ENCODE measurements at places on chromosomes 11 and 22.

GRCh38 chr11:62295504-62295903 lies 3.4 kb downstream of the SCGB1D4 start:
- no peak for DNase-seq

DNA sequence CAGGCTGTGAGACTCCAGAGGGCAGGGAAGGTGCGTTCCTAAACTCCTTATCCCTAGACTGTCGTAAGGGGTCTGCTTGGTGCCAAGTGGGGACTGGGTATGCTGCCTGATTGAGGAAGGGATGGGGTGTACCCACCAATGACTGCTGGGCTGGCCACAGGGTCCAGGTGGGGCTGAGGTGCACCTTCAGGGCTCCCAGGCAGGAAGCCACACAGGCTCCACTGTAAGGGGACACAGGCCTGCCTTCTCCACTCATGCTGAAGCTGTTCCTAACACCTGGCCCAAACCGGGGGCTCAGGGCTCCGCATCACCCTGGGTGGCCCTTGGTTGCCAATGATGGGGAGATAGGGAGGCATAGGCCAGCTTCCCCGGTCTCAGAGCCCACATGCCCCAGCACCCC lies 20.4 kb downstream of the CABP7 start:
- DNase-seq, result no peak

DNA sequence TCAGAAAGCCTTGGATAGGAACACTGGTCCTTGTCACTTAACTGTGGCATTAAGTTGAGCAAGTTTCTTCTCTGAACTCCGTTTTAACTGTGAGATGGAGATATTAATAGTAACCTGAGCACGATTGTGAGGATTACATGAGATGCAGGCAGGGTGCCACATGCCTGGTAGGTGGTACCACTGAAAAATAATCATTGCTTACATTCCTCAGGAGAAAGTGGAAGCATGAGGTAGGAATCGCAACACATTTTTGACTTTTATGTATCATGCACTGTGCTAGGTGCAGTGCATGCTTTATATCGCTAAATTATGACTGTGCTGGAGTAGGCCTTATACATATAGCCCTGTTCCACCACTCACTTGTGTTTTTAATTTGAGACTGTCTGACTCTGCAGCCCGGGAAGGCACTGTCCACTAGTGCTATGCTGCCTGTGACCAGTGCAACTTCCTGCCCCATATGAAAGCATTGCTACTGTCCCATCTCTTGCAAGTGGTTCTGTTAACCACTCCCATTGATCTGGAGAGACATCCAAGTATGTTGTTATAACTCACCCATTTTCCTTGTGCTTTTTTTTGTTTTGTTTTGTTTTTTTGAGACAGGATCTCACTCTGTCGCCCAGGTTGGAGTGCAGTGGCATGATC lies 1.0 kb downstream of the UQCR10 start:
- no peak for DNase-seq

DNA sequence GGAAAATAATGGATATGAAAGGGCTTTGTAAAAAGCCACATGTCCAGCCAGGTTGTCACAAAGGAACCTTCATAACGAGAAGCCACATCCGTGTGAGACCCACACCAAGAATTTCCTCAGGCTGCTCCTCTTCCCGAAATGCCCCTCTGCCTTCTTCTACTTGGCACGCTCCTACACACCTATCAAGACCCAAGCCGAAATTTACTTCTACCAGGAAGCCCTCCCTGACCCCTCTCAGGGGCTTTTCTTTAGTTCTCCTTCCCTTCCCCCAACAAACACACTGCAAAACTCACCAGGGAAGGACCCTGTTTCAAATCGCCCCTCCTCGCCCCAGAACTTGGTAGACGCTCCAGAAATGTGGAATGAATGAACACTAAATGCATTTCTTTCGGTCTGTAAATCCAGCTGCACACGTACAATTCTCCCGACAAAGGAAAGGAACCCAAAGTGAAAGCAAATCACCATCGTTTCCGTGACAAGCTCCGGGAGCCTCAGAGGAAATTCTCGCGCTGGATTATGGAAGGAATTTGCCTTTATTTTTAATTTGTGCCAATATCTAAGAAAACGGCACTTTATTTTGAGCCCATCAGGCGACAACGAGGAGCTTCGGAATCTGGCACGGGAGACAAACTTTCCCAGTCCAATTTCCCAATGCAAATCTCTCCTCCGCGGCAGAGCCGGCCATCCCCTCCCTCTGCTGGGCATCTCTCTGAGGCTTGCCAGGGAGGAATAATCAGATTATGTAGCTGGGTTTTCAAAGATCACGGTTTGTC lies 13.2 kb upstream of the SHISAL1 start:
- DNase-seq, result no peak

- peak; percentile 33 for DNase-seq
These were observed 74.9 kb downstream of the PARVB start for GRCh38 chr22:44098966-44099530.

- DNase-seq, result no peak
These were observed 106.4 kb downstream of the BRD1 start for GRCh38 chr22:49721211-49721763.

- DNase-seq, result no peak
These were observed 77.3 kb downstream of the SLC17A6 start for GRCh38 chr11:22415476-22415875.

- no peak for DNase-seq
These were observed 32.3 kb downstream of the OR10A6 start for GRCh38 chr11:7898666-7899283.

DNA sequence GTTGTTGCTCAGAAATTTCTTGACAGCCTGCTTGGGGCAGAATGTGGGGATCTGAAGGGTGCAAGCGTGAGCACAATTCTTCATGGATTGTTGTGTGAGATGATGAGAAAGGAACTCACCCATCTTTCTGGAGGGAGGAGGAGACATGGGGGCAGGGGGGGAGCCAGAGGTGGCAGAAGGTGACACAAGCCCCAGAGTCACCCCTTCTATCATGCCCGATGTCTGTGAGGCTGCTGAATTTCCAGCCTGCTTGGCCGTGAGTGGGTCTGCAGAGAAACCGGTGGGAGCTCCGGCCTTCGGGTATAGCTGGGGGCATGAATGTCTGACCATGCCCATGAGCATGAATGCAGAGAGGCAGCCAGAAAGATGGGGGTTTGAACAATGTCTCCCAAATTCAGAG lies 870.7 kb downstream of the TBC1D22A start:
- DNase-seq, result no peak

DNA sequence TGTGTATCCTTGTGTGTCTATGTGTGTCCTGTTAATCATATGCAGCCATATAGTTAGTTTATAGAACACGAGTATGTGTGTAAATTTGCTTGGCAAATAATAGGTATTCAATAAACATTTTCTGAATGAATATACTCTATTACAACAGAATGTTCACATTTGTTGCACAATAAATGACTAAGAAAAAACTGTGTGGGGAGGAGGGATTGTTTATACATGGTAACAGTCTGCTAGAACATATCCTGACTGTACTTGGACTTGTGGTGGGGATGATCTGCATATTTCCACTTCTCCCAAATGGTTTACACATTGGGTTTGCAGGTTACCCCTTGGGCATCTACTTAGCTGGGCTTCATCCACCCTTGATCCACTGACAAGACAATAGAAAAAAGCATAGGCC lies 194.6 kb downstream of the INSC start:
- DNase-seq, result no peak

DNA sequence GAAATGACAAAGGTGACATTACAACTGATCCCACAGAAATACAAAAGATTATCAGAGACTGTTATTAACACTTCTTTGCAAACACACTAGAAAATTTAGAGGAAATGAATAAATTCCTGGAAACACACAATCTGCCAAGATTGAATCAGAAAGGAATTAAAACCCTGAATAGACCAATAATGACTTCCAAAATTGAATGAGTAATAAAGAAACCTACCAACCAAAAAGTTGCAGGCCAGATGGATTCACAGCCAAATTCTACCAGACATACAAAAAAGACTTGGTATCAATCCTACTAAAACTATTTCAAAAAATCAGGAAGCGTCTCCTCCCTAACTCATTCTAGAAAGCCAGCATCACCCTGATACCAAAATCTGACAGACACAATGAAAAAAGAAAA lies 17.2 kb downstream of the RAB38 start:
- DNase-seq, result no peak

GRCh38 chr22:22710719-22711531 lies 66.5 kb downstream of the GGTLC2 start:
- peak; percentile 66 for DNase-seq

DNA sequence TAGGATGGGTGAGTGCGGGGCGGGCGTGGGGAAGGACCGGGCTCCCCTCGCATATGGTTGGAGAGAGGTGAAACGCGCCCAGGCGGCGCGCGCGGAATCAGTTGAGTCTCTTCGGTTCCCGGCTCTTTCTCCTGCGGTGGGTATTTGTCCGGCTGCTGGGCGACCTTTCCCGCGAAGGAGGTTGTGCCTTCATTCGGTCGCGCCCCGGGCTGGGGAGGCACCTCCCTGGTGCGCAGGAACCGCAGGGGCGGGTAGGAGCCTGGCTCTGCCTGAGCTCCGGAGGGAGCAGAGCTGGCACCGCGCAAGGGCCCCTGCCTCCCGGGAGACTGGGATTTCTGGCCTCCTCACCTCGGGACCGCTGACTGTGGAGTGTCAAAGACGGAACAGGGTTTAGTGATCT lies 27.5 kb downstream of the SAA4 start:
- no peak for DNase-seq

- no peak for DNase-seq
These were observed 824.5 kb upstream of the RAG2 start for GRCh38 chr11:37422511-37422910.

DNA sequence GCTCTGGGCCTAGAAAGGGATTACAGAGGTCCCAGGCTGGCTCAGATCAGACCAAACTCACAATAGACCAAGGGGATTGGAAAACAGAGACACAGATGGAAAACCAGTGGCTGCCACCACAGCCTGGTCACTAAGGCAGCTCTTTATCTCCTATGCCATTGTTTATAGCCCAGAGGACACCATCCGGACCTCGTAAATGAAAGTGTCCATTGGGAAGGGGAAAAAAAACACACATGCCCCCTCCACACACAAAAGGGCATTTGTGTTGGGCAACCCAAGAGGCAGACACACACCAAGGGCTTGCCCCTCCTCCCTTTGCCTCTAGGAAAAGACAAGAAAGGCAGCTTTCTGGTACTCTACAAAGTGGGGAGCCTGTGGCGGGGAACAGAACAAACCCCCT lies 85.9 kb downstream of the GAB2 start:
- DNase-seq, result no peak

GRCh38 chr11:110757066-110757465 lies 44.8 kb upstream of the ARHGAP20 start:
- no peak for DNase-seq

DNA sequence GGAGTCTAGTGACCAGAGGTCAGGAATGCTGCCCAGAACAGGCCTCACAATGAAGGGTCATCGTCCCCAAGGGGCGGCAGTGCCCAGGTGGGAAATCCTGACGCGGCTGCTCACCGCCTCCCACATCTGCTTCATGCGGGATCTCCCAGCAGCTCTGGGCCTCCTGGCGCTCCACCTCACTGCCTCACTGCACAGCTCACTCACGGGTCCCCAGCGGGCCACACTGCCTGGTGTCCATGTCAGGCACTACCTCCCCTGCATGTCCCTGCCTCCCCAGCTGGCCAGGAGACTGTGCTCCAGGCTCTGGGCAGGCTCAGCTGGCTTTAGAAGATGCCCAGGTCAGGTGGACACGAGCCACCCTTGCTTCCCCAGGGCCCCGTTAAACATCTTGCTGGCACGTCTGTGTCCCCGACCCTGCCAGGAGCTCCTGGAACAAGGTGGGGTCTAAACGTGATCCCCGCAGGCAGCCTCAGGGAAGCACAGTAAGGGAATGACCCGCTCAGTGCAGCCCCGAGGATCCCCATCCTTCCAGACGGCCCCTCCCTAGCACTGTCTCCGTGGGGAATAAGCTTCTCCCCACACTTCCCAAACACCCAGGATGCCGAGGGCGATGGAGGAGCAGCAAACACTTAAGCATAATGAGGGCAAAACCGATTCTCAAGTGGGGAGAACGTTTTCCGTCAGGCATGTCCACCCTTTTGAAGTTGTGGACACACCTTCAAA lies 93.2 kb downstream of the TRMU start:
- DNase-seq, result no peak

GRCh38 chr11:12716816-12717215 lies 42.6 kb downstream of the TEAD1 start:
- DNase-seq, result no peak

GRCh38 chr11:62879235-62879978 lies 1.3 kb upstream of the SLC3A2 start:
- no peak for DNase-seq

DNA sequence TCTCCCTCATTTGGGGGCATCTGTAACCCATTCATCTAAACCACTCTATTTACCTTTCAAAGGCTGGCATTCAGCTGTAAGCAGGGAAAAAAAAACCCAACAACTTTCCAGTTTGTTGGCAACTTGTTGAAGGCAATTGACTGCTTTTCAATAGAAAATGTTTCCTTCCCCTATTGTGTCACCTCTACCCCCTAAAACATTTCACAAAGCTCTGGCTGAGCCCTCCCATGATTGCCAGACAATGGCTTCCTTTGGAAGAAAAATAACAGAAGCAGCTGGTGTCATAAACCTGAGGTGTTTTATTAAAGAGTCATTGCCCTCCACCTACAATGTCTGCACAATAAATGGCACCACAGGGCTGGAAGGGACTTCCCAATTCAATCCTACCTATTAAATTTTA lies 22.1 kb upstream of the PSMA1 start:
- DNase-seq, result no peak

GRCh38 chr11:27473017-27473406 lies 422 bp upstream of the LGR4 start:
- no peak for DNase-seq

DNA sequence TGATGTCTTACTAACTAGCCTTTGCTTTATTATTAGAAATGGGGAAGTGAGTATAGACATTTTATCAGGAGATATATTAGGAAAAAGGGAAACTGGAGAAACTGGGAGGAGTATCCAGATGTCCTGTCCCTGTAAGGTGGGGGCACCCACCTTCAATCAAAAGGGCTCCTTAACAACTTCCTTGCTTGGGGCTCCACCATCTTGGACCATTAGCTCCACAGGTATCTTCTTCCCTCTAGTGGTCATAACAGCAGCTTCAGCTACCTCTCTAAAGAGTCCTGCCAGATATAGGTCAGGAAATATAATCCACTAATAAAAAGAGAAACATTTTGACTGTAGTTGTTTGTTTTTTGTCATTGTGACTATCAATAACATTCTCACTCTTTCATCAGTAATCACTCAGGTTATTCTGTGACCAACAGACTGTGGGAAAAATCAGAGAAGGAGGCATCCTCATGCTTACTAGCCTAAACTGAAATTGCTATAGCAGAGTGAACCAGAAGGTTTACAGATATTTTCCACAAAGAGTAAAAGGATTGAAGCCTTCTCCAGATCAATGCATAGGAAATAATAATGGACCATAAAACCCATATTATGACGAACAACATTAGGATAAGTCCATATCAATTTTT lies 10.4 kb downstream of the OR51B4 start:
- DNase-seq, result no peak

DNA sequence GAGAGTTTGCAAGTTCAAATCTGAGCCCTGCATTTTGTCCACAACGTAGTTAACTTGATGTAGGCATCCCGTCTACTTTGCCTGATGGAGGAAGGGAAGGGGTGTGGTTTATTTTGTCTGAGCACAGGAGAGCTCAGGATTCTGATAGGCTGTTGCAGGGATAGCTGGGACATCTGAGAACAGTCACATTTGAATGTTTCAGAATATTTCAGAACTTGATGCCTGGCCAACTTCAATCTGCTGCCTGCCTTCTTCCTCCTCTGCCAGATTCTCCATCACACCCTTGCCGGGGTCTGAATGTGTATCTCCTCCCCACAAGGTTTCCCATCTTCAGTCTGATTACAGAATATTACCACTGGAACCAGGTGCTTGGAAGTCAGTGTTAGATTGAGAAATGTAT lies 51.6 kb downstream of the NTM start:
- DNase-seq, result no peak
